A549 treated with CORT108297 at 1 μM for 4 hours (cell line): ENCODE measurements at places on chromosomes 12 and 14. TPM values are rescaled to one million over a fixed set of nuclear protein-coding genes. Genes with fewer than 3 reads are reported as not detected.

The CCDC196 gene
- not detected in 5 replicates for total RNA-seq

The BDKRB1 gene
- 0.81 to 1.1 TPM (median 0.86 TPM) in 5 replicates for total RNA-seq

The CD9 gene
- 240 to 274 TPM (median 254 TPM) in 5 replicates for total RNA-seq

The PZP gene
- not detected in 5 replicates for total RNA-seq

The SLC5A8 gene
- total RNA-seq, result not detected in 5 replicates

The TGM1 gene
- total RNA-seq, result 0.65 to 1.3 TPM (median 1.1 TPM) in 5 replicates

The UNC79 gene
- total RNA-seq, result 0.01 to 0.02 TPM (median 0.02 TPM) in 4 of 5 replicates, not detected in the other

The INTS13 gene
- total RNA-seq, result 23.5 to 38.6 TPM (median 25.0 TPM) in 5 replicates

The CELA1 gene
- total RNA-seq, result not detected in 5 replicates

The SPATA7 gene
- 3.7 to 6.0 TPM (median 4.6 TPM) in 5 replicates for total RNA-seq

The PAPOLA gene
- 79.0 to 90.5 TPM (median 87.6 TPM) in 5 replicates for total RNA-seq

The DEGS2 gene
- 1.2 to 2.3 TPM (median 1.8 TPM) in 5 replicates for total RNA-seq

The PARPBP gene
- total RNA-seq, result 18.7 to 25.3 TPM (median 22.1 TPM) in 5 replicates

The C12orf56 gene
- total RNA-seq, result 0.03 to 0.15 TPM (median 0.04 TPM) in 4 of 5 replicates, not detected in the other

The COPS7A gene
- total RNA-seq, result 44.2 to 60.2 TPM (median 57.6 TPM) in 5 replicates

The GLI1 gene
- total RNA-seq, result 7.4 to 12.6 TPM (median 10.1 TPM) in 5 replicates

The OR10G2 gene
- total RNA-seq, result not detected in 5 replicates

The FAM90A1 gene
- 0.03 to 0.10 TPM (median 0.07 TPM) in 5 replicates for total RNA-seq

The LBHD2 gene
- total RNA-seq, result 0.12 to 0.39 TPM (median 0.27 TPM) in 3 of 5 replicates, not detected in the others

The ACSM4 gene
- not detected in 5 replicates for total RNA-seq

The KRT83 gene
- 3.4 to 6.5 TPM (median 5.6 TPM) in 5 replicates for total RNA-seq

The SMIM41 gene
- not detected in 5 replicates for total RNA-seq

The B3GNT4 gene
- total RNA-seq, result 0.54 to 1.2 TPM (median 0.91 TPM) in 5 replicates

The FAM222A gene
- 3.4 to 7.2 TPM (median 5.2 TPM) in 5 replicates for total RNA-seq

The BDKRB2 gene
- 1.9 to 3.3 TPM (median 2.9 TPM) in 5 replicates for total RNA-seq

The NEUROD4 gene
- total RNA-seq, result 0.02 TPM in 1 of 5 replicates, not detected in the others

The LPAR5 gene
- total RNA-seq, result 0.45 to 0.81 TPM (median 0.70 TPM) in 5 replicates

The KRT75 gene
- total RNA-seq, result 0.13 to 0.21 TPM (median 0.16 TPM) in 5 replicates

The TEP1 gene
- 9.2 to 11.4 TPM (median 10.7 TPM) in 5 replicates for total RNA-seq

The SLC7A7 gene
- 12.6 to 19.5 TPM (median 15.3 TPM) in 5 replicates for total RNA-seq

The SERPINA9 gene
- total RNA-seq, result 0.08 TPM in 1 of 5 replicates, not detected in the others

The ALX1 gene
- 5.0 to 6.7 TPM (median 5.9 TPM) in 5 replicates for total RNA-seq

The EXOC3L4 gene
- 1.1 to 2.5 TPM (median 1.9 TPM) in 5 replicates for total RNA-seq

The KLRK1 gene
- total RNA-seq, result 0.08 TPM in 1 of 5 replicates, not detected in the others

The IL31 gene
- not detected in 5 replicates for total RNA-seq

The CLEC4D gene
- not detected in 5 replicates for total RNA-seq

The RHEBL1 gene
- 4.3 to 6.2 TPM (median 5.4 TPM) in 5 replicates for total RNA-seq

The PIK3C2G gene
- not detected in 5 replicates for total RNA-seq

The PRPH gene
- total RNA-seq, result 0.97 to 1.8 TPM (median 1.5 TPM) in 5 replicates

The LALBA gene
- not detected in 5 replicates for total RNA-seq

The TAS2R13 gene
- not detected in 5 replicates for total RNA-seq

The PLEKHG3 gene
- total RNA-seq, result 25.9 to 50.8 TPM (median 41.6 TPM) in 5 replicates

The SDSL gene
- total RNA-seq, result 20.7 to 29.9 TPM (median 28.4 TPM) in 5 replicates

The BIN2 gene
- 0.07 to 0.15 TPM (median 0.10 TPM) in 5 replicates for total RNA-seq
